ENCODE measurements at places on chromosomes 3 and 15.

DNA sequence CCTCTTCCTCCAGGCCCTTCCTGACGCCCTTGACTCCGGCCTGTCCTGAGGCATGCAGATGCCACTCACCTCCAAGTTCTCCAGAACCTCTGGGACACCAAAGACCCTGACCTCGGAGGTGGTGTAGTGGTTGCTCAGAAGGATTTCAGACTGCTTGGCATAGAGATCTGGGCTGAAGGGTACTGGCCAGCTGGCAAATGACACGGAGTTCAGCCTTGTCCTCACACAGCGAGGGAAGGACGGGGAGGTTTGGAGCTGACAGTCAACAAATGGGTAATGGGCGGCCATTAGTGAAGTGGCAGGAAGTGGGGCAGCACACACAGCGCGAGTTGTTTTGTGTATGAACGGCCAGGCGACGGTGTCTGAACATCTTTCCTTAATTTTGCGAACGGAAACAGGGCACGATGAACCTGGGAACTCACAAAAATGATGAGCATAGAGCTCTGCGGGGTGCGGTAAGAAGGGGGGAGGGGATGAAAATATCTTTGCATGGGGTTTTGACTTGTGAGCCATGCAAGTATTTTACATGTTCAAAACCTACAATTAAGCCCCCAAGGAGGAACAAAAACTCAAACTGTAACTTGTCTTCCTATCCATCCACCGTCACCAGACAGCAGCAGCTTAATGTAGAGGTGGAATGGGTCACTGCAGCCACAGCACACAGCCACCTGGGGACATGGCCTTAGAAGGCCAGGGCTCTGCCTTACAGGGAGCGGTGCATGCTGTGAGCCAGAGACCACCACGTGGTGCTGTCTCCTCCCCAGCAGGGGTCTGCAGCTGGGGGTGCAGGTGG lies 43.6 kb upstream of the RPL32 start:
- no peak for DNase-seq

GRCh38 chr15:76939715-76940114 lies 8.2 kb downstream of the RCN2 start:
- no peak for DNase-seq

DNA sequence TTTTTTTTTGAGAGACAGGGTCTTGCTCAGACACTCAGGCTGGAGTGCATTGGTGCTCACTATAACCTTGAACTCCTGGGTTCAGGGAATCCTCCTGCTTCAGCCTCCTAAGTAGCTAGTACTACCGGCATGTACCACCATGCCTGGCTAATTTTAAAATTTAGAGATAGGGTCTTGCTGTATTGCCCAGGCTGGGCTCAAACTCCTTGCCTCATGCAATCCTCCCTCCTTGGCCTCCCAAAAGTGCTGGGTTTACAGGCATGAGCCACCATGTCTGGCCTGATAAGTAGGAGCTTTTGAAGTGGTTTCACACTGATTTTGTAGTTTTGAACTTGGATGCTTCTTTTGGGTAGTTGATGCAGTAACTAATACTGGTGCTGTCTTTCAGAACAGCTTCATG lies 7.8 kb downstream of the MAP2K1 start:
- no peak for DNase-seq

DNA sequence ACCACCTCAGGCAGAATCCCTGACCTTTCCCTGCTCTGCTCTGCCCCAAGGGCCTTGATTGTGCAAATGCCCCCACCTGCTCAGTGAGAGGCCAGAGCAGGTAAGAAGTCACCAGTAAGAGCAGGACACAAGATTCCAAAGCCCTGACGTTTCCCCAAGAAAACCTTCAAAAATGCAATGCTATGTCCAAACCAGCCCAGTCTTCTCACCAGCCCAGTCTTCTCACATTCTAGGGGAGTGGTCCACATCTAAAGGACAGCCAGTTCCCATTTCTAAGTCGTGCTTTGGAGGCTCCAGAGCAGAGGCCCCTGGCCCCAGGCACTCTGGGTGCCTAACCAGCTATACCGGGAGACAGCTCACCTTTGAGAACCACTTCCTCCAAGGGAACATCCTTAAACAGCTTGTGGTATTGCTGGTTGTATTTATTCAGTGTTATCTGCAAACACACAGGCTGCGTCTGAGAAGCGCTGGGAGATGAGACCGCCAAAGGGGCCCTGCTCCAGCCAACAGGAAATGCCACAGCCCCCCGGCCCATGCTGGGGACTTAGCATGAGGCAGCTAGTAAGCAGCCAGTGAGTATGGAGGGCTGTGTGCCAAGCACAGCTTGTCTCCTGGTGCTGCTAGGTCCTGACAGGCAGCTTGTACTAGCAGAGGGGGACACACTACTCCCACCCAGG lies 29.3 kb downstream of the GRAMD2A start:
- DNase-seq, result no peak

GRCh38 chr3:119148493-119149180 lies 2.7 kb downstream of the TEX55 start:
- DNase-seq, result no peak

DNA sequence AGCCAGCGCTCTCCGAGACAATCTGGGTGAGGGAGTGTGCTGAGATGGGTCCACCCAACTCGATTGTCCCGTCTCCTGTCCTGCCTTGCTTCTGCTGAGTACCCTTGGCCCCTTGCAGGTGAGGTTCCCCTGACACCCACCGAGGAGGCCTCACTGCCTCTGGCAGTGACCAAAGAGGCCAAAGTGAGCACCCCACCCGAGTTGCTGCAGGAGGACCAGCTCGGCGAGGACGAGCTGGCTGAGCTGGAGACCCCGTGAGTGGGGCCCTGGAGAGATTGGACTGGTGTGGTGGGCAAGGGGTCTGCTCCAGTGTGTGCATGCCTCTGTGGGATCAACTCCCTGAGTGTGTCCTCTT lies 23.6 kb downstream of the NBEAL2 start:
- DNase-seq, result no peak

GRCh38 chr3:143439817-143440216 lies 320.2 kb downstream of the CHST2 start:
- DNase-seq, result no peak
